IPS DF 19.7 (cell line): ENCODE measurements at places on chromosomes 3 and 15.

- no peak for DNase-seq
Measured at GRCh38 chr3:12430086-12430485, 54.2 kb upstream of the TSEN2 start.

- DNase-seq, result no peak
Measured at GRCh38 chr3:9165421-9165820, 84.0 kb downstream of the SRGAP3 start.

DNA sequence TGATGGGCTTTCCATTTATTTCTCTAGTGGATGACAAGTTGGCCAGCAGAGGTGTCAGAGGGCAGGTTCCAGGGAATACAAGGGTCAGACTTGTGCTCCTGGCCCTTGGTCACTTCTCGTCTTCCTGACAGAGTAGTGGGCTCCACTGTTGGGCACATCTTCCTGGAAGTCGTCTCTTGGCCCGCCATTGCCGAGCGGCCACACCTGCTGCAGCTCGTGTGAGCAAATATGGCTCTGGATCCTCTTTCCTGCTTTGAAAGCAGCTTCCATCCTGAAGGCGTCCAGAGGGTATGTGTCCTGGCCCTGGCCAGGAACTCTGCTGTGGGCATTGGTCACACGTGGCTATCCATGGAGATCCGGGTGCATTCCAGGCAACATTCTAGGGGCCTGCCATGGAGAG, 100.2 kb downstream of the SNRPN start:
- DNase-seq, result no peak

DNA sequence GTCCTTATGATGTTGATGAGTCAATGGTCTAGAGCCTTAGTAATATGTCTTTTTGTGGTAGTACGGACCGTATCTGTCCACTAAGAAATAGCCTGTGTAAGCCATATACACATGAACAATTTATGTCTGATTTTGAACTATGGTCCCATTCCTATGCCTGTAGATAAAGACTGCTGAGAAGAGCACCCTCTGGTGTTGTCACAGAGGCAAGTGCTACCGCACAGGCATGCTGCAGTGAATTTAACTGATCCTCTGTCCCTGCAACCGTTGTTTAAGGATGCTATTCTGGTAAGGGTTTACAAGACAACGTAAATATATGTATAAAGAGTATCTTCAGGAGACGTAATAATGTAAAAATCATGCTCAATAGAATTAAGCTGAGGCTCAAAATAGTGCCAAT, 170.7 kb downstream of the UBE3A start:
- no peak for DNase-seq

- DNase-seq, result no peak
Measured at GRCh38 chr3:186532598-186533072, 11.5 kb downstream of the CRYGS start.

- no peak for DNase-seq
Measured at GRCh38 chr15:57017024-57017423, 98.6 kb downstream of the TCF12 start.
